ENCODE measurements at places on chromosomes 16 and 17. TPM values are rescaled to one million over a fixed set of nuclear protein-coding genes. Genes with fewer than 3 reads are reported as not detected.

The HSPB9 gene
- polyA plus RNA-seq: not detected

The ITGB3 gene
- 0.20 TPM for polyA plus RNA-seq

The DRC7 gene
- polyA plus RNA-seq: 0.07 TPM

DNA sequence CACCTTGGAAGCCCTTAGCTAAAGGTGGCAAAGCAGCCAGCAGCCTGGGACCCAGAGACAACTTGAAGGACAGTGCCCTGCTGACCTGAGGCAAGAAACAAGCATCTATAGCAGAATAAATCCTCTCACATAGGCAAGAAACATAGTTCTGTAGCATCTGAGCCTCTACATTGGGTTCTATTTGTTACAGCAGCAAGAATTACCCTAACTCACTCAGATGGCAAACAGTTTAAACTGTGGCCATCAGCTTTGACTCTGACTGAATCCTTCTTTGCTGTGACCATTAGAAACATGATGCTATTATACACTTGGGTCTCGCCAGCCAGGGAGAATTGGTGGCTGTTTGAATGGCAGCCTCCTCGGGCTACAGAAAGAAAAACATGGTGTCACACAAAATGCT is 53.1 kb upstream of the CCL1 start:
- no peak for DNase-seq

DNA sequence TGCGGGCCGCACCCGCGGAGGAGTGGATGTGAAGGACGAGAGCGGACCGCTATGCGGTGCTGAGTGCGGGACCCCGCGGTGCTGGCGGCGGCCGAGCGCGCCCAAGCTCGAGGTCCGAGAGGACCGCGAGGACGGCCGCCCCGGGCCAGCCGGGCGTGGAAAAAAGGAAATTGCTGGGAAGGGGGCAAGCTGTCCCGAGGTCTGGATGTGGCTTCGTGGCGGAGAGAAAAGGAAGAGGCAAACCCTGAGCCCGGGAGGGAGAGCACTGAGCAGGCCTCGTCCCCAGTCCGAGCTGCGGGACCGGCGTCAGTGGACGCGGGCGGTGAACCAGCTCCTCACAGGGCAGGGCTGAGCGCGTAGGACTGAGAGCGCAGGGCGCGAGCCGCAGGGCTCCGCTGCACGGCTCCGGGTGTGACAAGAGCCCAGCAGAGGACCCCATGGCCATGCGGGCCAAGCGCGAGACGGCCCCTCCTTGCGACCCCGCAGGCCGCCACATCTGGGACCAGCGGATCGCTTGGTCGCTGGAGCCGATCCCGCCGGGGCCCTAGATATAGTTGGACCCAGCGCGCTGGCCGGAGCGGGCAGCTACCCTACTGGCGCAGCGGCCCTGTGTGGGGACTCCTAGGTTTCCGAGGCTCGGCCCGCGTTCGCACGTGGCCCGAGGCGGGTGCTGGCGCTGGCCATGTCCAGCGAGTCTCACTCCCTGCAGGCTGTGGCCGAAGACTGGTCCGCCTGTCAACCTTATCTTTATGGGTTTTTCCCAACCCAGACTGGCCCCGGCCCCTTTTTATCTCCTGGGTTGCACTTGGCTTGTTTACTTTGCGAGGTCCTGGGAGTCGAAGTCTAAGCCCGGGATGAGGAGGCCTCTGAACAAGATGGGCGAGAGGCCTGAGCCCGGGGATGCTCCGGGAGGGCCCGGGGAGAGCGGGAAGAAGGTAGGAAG is 2.4 kb downstream of the TBX4 start:
- DNase-seq: no peak

DNA sequence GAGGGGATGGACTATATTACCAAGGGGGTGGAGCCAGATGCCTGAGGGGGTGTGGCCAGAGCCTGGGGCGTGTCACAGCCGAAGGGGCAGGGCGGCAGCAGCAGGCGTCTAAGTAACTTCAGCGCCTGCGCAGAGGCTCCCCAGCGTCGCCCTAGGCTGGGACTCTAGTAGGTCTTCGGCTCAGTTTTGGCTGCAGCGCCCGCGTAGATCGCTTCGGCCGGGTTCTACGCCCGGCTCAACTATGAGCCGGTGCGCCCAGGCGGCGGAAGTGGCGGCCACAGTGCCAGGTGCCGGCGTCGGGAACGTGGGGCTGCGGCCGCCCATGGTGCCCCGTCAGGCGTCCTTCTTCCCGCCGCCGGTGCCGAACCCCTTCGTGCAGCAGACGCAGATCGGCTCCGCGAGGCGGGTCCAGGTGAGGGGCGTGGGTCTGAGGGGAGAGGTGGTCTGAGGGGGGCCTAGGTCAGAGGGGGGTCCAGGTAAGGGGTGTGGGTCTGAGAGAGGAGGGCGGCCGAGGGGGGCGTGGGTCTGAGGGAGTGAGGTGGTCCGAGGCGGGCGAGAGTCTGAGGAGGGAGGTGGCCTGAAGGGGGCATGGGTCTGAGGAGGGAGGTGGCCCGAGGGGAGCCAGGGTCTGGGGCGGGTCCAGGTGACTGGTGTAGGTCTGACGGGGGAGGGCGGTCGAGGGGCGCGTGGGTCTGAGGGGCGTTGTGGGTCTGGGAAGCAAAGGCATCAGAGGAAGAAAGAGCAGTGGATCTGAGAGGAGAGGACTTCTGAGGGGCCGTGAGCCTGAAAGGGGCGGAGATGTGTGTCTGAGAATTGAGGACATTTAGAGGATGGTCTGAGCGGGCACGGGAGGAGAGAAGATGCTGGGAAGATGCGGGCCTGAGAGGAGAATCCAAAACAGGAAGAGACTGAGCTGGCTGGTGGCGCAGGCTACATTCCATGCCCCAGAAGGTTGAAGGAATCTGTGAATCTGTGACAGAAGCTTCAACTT is at the start of gene LPCAT2:
Gene LPCAT2 (plus strand): TSS at position 132 of the 991 bp plus-strand sequence. CDS start 110 bp downstream, at position 242.
- DNase-seq: peak; percentile 84

The CLEC19A gene
- not detected for polyA plus RNA-seq

All from mammary epithelial cell (primary cell).